Mesendoderm (in vitro differentiated cells): ENCODE measurements at places on chromosomes 16 and 17.

DNA sequence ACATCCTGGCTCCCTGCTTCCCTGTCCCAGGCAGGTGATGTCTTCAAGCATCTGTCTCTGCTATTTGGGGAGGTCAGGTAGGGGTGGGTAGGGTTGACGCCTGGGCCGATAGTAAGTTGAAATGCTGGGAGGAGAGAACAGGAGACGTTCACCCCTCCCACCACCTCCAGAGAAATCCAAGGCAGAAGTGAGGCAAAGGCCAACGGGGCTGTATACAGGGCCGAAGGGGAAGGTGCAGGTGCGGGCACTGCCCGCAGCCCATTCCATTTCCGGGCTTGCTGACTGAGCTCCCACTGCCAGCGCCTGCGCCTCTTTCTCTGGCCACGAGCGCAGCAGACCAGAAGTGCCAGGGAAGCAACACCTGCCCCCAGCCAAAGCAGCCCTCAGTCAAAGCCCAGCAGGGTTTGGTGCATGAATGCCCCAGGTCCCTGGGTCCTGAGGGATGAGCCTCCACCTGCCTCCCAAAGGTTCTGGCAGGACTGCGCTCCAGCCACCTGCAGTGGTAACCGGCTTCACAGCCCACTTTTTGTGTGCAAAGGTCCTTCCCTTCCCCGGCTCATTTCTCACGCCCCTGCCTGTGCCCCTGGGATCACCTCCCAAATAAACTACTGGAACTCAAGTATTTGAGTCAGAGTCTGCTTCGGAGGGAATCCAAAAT, 127.6 kb upstream of the TNRC6C start:
- no peak for DNase-seq

GRCh38 chr16:19240494-19240893, 45.0 kb upstream of the CLEC19A start:
- no peak for DNase-seq

- no peak for DNase-seq
Observed at GRCh38 chr17:70187383-70187782, 18.1 kb downstream of the KCNJ2 start.

- no peak for DNase-seq
Observed at GRCh38 chr17:56085576-56086267, 67.6 kb upstream of the ANKFN1 start.

DNA sequence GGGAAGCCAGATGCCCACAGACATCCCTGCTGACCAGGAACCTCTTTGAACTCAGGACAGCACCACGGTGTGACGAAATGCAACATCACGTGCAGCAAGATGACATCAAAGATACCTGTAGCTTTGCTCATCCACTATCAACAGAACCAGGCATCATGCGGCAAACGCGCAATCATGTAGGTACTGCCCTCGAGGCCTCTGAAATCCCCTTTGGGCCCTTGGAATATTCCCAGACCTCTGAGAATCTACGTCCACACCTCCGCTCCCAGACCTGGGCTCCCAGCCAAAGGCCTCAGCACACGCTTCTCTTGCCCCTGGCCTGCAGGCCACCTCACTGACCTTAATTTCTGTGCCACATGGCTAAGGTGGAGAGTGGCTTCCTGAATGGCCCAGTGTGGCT, 7.3 kb downstream of the CX3CL1 start:
- DNase-seq, result no peak

DNA sequence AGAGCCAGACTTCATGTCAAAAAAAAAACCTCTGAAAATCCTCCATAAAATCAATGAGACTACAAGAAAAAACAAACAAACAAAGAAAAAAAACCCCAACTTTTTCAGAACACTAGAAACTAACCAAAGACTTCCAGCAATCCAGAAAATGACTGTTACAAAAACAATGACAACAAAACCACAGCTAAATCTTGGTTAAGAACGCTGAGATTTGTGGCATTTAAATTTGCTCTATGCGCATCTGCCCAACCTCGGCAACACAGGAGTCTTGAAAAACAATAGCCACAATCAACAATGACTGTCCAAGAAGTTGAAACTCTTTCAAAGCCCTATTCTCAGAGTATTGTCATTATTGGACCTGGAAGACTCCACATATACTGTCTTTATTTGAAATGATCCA, 402.4 kb downstream of the ZFHX3 start:
- DNase-seq, result no peak

DNA sequence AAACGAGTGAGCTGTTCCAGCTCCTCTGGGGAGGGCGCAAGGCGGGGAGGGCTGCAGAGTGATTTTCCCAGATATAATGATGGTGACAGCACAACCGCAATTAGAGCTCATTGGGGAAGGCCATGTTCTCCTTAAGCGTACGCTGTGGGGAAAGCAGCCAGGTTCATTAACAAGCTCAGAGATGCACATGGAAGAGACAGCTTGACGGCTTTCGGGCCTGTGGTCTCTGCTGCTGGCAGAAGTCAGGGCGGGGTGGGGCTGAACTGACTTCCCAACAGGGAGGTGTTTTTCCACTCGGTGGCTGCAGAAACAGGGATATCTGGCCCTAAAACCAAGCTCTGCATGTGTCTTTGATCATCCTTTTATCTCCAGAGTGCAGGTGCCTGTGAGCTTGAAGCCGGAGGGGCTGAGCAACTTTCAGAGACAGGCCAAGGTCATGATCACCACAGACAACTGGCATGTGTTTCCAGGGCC, 24.0 kb upstream of the CACNG1 start:
- DNase-seq, result no peak

DNA sequence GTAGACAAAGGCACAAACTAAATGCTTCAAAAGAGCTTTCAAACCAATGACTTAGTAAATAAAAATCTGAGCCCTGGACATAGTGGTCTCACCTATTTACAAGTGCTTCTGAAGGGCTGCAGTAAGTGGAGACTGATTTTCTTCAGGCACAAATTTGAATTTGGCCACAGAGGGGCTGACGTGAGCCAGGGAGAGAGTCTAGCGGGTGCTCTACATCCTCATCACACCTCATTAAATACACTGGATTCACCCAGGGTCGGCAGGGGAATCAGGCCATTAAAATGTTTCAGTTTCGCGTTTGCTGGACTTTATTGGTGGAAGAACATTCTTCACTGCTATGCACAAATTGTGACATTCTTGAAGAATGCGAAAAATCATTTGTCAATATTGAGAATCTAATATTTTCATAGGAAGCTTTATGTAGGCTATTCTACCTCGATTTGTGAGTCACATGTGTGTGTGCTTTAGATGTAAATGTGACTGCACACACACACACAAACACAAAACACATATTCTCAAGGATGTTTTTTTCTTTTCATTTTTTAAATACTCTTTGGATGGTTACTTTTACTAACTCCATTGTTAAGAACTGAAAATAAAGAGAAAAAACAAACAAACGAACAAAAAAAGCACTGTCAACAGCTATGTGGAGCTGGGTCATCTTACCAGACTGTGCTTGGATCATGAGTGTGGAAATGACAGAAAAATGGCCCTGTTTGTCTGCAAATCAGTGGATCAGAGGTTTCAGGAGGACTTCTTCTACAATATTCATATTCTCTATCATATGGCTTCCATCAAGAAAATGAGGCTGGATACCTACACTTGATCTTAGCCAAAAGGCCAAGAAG, 58.9 kb downstream of the CDH11 start:
- DNase-seq, result no peak

DNA sequence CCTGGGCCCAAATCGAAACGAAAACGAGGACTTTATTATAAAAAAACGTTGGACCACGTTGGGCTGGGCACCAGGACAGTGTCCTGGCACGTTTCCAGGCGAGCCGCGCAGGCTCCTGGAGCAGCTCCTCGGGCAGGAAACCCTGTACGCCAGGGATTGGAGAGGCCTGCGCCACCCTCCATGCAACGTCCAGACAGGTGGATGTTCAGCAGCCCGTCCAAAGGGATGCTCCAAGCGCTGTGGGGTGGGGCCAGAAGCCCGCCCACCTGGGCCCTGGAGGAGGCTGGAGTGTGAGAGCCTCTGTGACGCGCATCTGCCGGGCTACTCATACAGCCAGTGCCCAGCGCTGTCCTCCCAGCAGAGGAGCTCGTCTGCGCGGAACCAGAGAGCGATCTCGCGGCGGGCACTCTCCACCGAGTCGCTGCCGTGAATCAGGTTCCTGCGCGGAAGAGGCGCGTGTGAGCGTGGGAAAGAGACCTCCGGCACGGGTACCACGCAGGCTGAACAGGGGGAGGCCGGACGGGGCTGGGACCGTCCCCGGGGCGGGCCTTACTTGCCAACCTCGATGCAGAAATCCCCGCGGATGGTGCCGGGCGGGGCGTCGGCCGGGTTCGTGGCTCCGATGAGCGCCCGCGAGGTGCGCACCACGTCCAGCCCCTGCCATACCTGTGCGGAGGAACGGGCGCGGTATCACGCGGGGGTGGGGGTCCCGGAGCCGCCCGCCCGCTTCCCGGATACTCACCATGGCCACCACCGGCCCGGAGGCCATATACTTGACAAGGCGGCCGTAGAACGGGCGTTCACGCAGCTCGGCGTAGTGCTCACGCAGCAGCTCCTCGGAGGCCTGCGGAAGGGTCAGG, 785 bp downstream of the NME3 start:
- peak; percentile 70 for DNase-seq

- DNase-seq, result no peak
Observed at GRCh38 chr16:68479271-68479670, 31.0 kb upstream of the SMPD3 start.

- no peak for DNase-seq
Observed at GRCh38 chr17:58312829-58313228, 15.8 kb downstream of the TSPOAP1 start.

DNA sequence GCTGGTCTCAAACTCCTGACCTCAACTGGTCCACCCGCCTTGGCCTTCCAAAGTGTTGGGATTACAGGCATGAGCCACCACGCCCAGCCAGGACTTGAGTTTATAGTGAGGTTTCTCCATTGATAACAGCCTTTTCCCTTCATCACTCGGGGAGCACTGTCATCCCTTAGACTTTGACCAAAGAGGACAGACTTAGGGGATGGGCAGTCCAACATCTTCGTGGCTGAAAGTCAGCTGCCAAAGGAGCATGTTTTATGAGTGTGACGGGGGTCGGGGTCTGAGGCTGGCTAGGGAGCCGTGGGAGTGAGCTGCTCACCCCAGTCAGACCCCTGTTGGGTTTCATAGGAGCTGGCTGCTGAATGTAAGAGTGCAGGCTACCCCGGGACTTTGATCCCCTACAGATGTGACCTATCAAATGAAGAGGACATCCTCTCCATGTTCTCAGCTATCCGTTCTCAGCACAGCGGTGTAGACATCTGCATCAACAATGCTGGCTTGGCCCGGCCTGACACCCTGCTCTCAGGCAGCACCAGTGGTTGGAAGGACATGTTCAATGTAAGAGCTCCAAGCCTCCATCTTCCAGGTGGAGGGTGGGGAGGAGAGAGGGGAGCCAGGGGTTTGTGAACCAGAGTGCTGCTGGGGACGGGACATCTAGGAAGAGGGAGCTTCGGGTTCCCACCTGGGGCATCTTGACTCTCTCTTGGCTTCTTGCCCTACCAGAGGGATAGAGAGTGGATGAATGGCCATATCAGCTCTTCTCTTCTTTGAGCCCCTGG, 3.1 kb downstream of the DHRS11 start:
- DNase-seq, result no peak
